ENCODE measurements at places on chromosomes 1 and 21.

DNA sequence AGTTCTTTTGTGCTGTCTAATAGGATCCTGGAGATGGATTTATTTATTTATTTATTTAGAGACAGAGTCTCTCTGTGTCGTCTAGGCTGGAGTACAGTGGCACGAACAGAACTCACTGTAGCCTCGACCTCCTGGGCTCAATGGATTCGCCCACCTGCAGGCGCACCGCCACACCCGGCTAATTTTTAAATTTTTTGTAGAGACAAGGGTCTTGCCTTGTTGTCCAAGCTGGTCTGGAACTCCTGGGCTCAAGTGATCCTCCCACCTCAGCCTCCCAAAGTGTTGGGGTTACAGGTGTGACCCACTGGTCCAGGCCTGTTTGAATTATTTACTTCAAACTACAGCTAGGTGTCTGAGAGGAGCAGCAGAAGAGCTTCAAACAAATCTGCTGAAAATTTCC lies 9.6 kb upstream of the SPEN start:
- DNase-seq, result no peak

GRCh38 chr1:33354707-33355316 lies 33.9 kb upstream of the A3GALT2 start:
- DNase-seq, result no peak

DNA sequence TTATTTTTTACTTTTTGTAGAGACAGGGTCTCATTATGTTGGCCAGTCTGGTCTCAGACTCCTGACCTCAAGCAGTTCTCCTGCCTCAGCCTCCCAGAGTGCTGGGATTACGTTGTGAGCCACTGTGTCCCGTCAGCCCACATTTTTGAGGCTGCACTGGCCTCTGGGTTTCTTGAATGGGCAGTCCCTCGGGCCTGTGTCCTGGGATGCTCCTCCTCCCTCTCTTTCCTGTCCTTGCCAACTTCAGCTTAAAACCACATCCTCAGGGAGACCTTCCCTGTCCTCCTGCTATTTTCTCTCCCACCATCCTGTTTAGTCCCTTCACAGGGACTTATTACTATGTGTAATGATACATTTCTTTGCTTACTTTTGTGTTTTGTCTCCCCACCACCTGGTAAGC lies 31.4 kb upstream of the LYST start:
- DNase-seq, result no peak

DNA sequence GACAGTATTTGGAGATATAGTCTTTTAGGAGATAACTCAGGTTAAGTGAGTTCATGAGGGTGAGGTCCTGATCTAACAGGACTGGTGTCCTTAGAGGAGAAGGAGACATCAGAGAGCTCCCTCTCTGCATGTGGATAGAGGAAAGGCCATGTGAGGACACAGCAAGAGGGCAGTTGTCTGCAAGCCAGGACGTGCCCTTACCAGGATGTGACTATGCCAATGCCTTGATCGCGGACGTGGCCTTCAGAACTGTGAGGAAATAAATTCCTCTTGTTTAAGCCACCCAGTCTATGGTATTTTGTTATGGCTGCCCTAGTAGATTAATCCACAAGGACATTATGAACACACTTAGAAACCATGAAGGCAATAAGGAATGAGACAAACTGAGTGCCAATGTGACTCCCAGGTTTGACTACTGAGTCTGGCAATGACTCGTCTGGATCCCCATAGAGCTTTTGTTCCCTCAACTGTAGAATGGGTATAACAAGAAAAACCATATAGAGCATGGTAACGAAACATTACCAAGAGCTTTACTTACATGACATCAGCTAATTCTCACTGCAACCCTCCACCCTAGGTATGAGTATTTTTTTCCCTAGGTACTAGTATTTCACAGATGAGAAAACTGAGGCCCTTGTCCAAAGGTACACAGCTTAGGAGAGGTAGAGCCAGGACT lies 6.5 kb downstream of the URB1 start:
- DNase-seq, result no peak

DNA sequence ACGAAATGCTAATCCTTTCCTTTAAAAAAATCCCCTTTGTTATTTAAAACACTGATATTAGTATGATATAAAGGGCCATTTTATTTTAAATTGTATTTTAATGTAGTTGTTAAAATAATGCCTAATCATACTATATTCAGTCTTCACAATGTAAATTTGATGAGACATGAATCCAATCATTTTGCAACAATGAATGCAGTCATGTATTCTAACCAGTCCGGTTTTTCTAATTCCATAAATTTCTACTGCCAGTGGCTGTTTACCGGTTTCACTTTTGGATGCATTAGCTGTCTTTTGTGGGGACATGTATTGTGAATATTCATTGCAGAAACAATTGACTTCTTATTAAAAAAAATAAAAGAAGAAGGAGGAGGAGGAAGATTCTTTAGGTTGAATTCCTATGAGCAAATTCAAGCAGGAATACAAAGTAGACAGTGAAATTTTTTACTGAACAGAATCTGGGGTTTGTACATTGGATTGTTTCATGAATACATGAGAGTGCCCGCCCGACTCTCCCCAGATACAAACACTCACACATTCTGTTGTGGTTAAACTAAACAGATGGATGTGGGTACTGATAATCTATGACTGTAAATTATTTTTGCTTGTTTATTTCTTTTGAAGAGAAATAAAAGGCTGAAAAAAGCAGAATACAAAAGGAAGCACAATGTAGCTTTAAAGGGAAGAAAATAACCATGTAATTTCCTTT lies 624.8 kb upstream of the PTBP2 start:
- no peak for DNase-seq

DNA sequence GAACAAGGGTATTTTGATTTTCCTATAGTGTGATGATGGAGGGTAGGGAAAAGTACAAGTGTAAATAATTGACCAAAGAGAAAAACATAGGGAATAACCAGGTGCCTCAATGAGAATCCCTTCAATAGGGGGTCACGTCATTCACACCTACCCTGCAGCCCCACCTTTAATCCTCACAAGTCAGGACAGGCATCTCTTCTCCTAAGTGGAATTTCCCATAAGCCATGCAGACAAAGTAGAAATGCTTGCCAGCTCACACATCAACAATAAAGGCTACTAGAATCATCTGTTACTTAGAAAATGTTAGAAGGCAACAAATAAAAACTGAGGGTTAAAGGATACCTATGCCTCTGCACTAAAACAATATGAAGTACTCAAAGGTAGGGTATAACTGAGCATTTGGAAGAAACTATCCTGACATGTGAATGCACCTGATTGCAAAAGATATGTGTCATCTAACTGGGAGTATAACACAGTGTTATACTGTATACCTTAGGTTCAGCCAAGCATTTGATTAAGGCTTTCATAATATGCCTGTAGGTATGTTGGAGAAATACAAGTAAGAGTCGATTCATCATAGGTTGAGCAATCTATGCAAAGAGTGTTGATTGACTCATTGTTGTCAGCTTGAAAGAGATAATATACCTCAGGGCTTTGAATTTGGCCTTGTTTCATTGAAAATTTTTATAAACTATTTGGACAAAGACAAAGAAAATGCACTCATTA lies 32.4 kb upstream of the ATP1A1 start:
- DNase-seq, result no peak

- DNase-seq, result no peak
Observed at GRCh38 chr1:238658763-238659162, 727.6 kb upstream of the CHRM3 start.

- DNase-seq, result no peak
Observed at GRCh38 chr1:44220755-44221154, 7.5 kb downstream of the DMAP1 start.

DNA sequence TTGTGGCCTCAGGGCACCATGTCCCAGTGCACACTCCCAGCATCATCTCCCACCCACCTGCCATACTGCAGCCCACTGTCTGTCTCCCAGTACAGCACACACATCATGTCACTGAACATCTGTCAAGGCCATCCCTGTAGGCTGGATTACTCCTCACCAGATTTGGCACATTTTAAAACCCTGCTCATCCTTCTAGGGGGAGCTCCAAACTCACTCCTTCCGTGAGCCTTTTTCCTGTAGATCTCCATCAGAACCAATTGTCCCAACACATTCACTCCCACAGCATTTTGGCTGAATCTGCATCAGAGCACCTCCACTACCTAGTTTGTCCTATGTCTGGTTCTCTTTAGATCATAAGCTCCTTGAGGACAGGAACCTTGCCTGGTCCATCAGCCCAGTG lies 58.6 kb upstream of the GRIK3 start:
- no peak for DNase-seq

- DNase-seq, result no peak
Observed at GRCh38 chr1:166136699-166137401, 30.0 kb downstream of the FAM78B start.

DNA sequence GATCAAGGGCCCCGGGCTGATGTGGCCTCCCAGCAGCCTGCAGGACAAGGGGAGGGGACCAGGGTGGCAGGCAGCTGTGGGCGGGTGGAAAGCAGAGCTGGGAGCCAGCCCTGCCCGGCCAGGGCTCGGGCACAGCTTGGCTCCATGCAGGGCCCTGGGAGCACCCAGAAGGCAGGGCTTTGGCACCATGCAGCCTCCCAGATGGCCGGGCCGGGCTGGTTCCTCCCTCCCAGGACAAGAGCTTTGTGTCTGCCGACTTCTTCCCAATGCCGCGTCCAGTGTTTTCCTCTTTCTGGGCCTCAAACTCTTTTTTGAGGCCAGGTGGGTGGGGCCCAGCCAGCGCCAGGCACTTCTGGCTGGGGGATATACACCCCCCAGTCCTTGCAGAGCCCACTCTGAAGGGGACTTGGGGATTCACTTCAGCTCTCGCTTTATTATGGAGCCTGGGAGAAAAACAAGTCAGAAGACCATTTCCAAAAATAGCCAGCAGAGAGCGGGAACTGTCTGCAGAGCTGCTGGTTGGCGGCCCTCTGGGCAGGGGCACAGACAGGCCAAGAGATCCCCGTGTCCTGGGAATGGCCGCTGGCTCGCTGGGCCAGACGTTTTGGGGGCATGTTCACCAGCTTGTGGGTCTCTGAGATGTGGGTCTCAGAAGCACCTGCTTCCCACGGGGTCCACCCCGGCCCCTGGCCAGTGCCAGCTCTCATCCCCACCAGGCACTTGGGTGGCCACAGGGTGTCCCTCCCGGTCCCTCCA lies 103.8 kb upstream of the ARHGEF16 start:
- no peak for DNase-seq

DNA sequence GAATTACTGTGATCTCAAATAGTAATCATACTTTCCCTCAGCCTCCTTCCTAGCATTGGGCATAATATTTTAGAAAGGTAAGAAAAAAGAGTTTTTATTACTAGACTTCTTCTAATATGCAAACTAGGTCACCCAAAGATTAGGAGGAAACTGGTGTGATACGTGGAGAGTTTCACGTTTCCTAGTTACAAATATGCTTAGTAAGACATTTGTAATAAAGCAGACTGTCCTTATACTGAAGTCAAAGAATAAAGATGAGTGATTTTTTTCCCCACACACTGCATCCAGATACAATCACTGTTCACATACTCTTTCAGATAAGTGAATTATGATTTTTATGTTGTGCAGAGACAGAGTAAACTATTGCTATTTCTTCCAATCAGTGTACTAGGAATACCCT lies 17.9 kb downstream of the LHX8 start:
- no peak for DNase-seq

GRCh38 chr1:76239470-76239918 lies 164.9 kb downstream of the ST6GALNAC3 start:
- DNase-seq, result no peak

DNA sequence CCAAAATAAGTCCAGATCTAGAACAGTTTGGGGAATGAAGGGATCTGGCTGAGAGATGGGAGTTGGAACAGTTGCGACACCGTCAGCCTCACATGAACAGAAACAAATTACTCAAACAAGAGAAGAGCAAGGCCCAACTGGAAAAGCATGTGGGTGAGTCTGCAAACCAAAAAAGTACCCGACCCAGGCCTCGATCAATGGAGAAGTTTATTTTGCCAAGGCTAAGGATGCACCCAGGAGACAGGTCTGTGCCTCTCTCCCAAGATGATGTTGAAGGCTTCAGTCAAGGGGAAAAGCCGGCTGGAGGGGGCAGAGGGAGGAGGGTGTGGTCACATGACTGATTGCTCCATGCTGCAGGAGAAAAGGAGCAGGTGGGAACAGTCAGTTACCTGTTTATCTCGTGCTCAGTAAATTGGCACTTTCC lies 42.3 kb downstream of the KRTAP10-1 start:
- no peak for DNase-seq

- no peak for DNase-seq
Observed at GRCh38 chr1:21814981-21815582, 3.0 kb downstream of the LDLRAD2 start.

DNA sequence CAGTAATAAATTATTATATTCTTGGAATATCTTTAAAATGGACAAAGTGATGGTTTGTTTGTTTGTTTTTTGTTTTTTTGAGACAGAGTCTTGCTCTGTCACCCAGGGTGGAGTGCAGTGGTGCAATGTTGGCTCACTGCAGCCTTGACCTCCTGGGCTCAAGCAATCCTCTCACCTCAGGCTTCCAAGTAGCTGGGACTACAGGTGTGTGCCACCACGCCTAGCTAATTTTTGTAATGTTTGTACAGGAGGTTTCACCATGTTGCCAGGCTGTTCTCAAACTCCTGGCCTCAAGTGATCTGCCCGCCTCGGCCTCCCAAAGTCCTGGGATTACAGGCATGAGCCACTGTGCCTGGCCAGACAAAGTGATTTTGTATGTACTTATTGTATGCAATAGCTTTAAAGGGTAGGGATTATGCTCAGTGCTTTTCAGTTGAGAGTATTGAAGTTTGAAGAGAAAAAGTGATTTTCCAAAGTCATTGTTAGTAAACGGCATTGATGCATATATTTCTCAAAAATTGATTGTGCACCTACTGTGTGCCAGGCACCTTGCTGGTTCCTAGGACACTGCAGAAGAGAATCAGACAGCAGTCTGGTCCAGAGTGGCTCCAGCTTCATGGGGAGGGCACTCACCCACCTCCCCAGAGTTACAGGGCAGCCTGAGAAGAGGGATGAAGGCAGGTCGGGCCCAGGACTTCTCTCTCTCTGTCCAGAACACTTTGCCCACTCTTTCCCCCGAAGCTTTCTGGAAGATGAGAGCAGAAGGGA lies 34.2 kb upstream of the TTC22 start:
- DNase-seq, result no peak

- no peak for DNase-seq
Observed at GRCh38 chr1:233993651-233994050, 89.2 kb downstream of the SLC35F3 start.

- DNase-seq, result no peak
Observed at GRCh38 chr1:185297982-185298381, 19.1 kb downstream of the IVNS1ABP start.

DNA sequence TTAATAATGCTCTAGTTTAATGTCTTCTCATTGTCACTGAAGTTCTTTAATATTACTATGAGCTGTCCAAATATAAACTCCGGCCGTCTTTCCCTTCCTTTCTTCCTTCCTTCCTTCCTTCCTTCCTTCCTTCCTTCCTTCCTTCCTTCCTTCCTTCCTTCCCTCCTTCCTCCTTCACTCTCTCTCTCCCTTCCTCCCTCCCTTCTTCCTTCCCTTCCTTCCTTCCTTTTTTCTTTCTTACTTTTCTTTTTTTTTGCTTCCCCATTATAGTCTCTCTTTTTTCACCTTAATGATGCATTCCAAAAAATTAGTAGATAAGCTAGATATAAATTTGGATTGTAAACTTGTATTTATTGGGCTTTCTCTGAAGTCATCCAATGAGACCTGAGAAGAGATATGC lies 431.0 kb upstream of the ADGRL4 start:
- DNase-seq, result no peak

- DNase-seq, result no peak
Observed at GRCh38 chr1:76547916-76548315, 319.4 kb upstream of the ST6GALNAC5 start.
